ENCODE measurements at places on chromosomes 6 and 20.

GRCh38 chr20:642398-643174 is 10.4 kb downstream of the SRXN1 start:
- DNase-seq = no peak

DNA sequence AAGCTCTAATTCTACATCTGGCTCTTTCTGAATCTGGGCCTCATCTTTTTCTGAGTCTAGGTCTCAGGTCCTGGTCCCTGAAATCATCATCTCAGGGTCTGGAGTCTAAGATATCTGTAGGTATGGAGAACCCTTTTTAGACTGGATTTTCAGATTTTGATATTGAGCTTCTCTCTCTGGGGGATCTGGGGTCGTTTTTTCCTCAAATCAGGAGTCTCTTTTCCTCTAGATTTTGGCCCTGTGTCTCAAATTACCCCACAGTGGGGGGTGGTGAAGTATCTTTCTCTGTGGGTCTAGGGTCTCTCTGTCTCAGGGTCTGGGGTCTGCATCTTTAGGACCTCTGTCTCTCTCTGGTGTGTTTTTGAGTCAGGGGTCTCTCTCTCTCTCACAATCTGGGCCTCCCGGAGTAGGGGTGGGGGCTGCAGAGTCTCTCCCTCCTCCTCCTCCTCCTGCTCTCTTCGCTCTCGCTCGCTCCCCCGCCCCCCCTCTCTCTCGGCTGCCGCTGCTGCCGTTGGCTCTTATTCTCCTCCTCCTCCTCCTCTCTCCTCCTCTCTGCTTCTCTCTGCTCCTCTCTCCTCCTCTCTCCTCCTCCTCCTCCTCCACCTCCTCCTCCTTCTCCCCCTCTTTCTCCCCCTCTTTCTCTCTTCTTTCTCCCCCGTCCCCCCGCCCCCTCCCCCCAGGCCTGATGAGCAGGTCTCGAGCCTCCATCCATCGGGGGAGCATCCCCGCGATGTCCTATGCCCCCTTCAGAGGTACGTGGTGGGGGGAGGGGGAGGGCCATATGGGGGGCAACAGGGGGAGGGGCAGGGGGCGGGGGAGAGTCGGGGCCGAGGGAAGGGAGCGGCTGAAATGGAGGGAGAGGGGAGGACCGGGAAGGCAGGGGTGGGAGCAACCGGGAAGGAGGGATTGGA is at the start of gene SYNGAP1:
Gene SYNGAP1, plus strand, starts transcription at position 486 of the 911 bp plus-strand sequence. Its CDS starts 200 bp downstream, at position 686.
- peak; percentile 71 for DNase-seq

DNA sequence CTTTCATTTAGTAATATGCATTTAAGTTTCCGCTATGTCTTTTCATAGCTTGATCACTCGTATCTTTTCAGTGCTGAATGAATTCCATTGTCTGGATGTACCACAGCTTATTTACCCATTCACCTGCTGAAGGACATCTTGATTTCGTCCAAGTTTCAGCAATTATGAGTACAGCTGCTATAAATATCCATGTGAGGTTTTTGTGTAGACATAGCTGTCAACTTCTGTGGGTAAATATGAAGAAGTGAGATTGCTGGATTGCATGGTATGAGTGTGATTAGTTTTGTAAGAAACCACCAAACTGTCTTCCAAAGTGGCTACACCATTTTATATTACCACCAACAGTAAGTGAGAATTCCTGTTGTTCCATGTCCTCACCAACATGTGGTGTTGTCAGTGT is 79.2 kb upstream of the STMND1 start:
- DNase-seq = no peak

DNA sequence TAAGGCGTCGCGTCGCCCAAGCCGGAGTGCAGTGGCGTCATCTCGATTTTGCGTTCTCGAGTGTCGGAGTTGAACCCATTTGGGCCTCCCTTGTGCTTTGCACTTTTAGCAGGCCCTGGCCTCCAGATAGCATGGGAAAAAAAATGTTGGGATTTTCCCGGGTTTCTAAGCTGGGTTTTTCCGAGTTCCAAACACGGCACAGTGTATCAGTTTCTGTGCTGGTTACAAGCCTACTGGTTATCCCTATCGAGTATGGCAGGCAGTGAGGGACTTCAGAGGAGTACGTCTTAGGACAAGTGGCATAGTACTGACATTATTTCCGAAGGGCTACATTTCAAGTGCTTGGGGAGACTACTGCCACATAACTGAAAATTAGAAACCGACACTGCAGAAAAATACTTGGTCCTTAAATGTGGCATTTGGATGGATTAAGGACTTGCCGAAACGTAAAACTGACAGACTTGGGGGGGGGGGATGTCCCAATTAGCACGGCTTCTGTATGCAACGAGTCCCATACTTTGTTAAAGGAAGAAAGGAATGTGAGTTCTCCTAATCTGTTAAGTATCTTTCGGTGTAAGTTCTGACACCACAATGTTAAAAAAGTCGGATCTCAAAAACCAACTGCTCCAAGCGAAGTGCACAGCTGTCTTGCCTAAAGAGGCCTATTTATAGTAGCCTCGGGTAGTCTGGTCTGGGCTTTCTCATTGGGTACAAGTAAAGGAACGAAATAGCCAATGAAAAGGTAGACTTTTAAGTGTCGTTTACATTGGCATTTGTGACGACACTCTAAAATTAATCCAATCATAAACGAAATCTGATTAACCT is 70.2 kb downstream of the HFE start:
- DNase-seq = peak; percentile 99

DNA sequence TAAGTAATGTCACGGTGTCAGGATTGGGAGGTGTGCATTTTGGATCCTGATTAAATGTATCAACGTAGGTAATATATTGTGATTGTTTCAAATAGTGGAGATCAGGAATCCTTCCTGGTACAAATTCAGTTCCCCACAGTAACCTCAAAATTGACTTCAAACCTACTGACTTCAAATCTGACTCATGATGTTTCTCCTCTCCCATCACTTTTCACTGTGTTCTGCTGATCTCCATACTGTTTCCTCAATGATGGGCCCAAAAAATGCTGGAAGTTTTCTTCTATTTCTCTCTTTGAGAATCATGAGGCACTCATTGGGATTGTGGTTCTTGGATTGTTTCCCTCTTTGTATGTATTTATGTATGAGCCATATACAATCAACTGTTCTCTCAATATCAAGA is 35.9 kb downstream of the LAMA2 start:
- DNase-seq = no peak

DNA sequence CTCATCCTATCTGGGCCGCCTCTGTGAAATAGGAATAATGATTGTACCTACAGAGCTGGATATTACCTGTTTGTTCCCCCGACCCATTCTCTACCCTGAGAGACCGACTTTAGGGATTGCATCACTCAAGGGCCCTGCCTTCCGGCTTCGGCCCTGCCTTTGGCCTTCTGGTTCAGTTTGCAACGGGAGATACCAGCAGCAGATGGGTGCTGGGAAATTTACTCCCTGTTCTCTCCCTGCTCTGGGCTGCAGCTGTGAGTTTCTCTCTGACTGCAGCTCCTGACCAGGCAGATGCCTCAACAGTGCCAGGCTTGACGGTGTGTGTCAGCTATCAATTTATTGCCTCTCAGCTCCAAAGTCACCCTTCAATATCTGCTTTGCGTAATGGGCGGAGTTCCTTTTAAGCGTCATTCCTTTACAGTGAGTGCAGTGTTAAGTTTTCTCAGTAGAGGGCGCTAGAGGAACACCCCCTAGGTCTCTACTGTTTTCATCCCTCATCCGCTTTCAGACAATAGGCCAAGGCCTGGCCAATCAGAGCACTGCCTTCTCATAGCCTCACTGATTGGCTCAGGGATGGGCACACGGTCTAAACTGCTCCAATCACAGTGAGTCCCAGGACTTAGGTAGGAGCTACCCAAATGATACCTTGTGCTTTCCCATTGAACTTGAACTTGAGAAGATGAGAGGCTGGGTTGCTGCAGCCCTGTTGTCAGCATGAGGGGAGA is 30.0 kb downstream of the KCNG1 start:
- DNase-seq = peak; percentile 99

DNA sequence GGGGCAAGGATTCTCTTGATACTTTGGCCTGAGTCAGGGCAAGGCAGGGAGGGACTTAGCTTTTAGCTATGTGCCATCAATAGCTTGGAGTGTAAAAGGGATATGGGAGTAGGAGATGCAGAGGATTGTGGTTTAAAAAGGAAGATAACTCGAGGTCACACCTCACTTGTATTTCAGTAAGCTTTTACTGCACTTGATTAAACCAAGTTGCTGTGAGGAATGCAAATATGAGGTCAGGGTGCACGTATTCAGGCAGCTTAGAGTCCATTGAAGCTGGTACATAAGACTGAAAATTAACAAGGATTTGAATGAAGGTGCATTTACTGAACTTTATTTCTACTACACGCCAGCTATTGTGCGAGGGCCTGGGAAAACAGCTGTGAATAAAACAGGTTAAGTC is 32.1 kb downstream of the DSTN start:
- DNase-seq = no peak

- DNase-seq = peak; percentile 57
These were observed 766 bp downstream of the OLIG3 start for GRCh38 chr6:137493218-137494038.

DNA sequence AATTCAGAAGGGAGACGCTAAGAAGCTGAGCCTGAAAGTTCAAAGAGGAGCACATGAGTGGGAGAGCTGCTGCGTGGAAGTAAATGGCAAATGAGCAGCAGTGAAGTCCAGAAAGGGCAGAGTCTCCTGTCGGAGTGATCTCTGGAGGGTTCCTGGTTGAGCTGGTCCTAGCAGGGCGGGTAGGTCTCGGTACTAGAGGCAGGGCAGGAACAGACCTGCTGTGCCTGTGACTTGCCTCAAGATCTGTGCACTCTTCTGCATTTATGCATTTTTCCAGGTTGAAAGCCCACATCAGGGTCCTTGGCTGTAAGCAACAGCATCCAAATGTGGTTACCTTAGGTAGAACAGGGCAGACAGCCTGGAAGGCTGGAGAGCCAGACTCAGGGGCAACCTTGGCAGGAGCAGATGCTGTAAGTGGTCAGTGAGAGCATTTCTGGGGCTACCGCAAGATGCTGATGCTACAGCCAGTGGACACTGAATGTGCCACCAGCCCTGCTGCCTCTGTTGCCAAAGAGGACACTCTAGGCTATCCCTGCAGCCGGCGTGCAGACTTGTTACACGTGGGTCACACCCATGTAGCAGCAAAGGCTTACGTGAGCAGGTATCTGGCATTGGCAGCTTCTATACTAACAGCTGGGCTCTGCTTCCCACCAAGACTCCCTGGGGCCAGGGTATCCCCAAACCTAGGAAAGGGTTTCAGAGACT is 8.4 kb downstream of the DUSP22 start:
- no peak for DNase-seq

GRCh38 chr6:30319146-30319835 is 7.4 kb upstream of the TRIM39 start:
- DNase-seq = no peak

DNA sequence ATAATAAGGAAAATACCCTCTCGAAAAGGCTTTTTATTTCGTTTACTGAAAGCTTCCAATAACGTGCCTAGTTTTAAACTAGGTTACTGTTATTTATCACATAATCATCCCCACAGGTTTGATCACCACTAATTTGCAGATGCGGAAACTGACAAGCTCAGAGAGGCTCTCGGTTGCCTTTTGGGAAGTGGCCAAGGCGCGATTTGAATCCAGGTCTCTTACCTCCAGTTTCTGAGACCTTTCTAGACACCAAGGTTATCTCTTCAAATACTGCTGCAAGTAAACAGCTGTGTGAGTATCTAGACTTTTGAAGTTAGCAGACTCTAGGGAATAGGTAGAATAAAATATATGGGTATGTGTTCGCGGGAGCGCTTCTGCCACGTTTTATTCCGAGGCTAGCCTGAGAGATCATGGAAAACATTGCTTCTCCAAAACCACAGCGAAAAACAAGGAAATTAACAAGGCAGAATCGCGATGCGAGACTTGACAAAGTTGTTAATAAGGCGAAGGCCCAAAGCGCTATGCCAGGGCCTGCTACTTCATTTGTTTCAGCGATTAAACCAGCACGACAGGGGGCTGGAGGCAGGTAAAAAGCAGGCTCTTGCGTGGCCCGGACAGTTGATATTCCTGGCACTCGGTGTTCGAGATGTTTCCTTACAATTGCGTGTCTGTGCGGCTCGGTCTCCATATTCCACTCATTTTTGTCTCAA is 1.8 kb upstream of the JARID2 start:
- peak; percentile 85 for DNase-seq

DNA sequence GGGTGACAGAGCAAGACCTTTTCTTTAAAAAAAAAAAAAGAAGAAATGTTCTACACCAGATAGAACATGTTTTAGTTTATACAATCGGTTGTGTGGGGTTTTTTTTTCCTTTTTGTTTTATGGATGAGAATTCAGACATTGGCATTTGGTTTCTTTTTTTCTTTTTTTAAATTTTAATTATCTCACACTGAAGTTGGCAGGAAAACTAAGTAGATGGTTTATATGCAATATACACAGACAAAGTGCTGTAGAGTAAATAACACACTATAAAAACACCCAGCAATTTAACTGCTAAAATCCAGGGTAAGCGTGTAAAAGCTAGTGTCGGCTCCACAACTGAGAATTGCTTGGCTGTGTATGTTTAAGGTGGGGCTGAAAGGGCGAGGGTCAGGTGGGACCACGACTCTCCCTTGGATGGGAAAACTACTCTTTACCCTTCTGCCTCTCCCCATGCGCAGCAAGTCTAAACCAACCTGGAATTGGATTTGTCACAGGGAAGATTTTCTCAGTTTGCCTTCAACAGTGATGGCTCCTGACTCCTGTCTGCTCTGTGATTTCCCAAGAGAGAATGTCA is 147.1 kb upstream of the MARCKS start:
- DNase-seq = no peak

DNA sequence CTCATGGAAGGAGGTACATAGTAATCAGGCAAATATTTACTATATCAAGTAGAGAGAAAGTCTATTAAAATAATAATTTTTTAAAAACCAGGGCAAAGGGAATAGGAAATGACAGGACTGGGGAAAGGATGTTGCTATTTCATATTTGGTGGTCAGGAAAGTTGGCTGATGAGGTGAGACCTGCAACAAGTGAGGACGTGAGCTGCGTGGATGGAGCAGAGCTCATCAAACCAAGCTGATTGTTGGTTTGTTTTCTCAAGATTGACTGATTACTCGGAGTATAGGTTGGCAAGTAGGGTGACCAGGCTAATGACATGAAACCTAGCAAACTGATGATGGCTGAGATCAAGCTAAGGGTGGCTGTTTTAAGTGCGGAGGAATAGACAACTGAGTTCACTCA is 6.0 kb downstream of the GJA1 start:
- no peak for DNase-seq

DNA sequence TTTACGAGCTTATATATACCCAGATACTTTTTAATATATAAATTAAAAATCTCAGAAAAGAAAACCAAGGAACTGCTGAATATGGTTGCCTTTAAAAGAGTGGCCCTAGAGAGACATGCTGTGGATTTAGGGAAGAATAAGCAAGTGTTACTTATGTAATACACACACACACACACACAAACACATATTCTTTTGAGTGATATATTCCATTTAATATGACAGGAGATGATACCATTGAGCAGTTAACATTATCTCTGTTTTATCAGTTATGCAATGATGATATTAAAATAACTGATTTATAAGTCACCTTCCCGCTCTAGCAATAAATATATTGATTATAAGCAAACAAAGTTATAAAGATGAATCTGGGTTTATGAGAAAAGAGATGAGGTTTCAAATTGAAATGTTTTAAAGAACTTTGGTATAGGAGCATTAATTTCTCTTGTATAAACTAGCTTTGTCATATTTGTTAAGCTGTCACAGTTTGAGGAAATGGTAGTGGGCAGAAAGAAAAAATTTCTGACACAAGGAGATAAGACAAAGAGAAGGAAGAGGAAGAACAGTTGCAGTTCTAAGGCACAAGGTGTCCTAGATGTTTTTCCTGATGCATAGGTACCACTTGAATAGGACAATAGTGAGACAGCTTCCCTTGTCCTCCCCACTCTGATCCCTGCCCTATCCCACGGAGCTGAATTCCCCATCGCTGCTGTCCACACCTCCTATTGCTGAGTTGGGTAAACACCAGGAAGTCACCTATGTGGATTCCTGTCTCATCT is 26.4 kb downstream of the GPX5 start:
- DNase-seq = no peak
